Stimulated activated CD4-positive, alpha-beta T cell treated with anti-CD3 and anti-CD28 coated beads, TNF-alpha, amount 100 ng/mL, for 4 hours (primary cell): ENCODE measurements at places on chromosomes 3 and 15.

DNA sequence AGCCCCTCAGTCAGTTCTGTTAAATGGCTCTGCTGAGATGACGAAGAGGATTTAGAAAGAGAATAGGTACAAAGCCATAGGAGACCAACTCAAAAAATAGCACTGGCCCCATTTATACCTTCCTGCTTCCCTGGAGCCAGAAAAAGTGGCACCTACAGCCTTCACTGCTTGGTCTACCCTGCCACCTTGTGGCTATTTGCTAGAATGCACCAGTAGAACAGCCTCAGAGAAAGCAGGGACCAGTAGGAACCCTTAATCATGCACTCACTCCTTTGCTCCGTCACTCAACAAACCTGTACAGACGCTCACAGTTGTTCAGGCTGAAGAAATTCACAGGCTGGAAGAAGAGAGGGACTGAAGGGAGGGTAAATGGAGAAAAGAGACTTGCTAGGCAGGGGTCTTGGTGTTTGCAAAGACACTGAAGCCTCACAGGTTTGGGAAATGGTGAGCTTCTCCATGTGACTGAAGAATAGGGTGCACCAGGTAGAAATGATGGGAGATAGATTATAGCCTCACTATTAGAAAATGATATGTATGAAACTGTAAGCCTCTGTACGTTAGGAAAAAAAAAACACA lies 12.1 kb upstream of the RTP2 start:
- peak; percentile 62 for DNase-seq

DNA sequence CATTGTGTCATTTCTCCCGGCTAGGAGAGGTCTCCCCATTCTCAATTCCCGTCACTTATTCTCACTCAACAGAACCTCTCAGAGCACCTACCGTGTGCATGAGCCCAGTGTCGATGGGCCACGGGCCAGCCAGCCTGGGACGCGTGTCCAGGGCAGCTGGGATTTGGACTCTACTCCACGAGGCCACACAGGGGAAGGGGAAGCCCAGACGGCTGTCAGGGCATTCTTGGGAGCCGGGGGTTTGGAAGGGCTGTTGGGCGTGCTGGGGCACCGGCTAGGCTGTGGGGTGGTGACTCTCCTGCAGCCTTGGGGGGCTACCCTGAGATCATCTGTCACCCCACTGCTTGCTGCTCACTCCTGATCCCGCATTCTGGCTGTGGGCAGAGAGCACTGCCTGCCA lies 41.7 kb upstream of the PCSK6 start:
- no peak for DNase-seq

- no peak for DNase-seq
Observed at GRCh38 chr3:186789554-186790260, 6.3 kb downstream of the EIF4A2 start.

- DNase-seq: no peak
Observed at GRCh38 chr3:123096731-123097130, 29.9 kb downstream of the PDIA5 start.

DNA sequence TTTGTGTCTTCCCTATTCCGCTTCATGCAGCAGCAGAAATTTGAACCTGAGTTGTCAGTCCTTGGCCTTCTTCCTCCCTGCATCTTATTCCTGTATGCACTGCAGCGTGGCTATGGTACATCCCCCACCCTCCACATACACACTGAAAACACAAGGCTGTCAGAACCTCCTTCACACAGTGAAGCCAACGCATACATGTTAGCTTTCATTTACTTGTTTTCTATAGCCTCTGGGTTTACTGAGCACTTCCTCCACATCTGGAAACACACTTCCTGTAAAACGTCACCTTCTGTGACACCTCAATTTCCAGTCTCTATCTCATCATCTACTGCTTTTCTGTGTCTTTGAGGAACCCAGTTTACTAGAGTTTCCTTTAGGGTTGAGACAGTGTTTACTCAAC lies 47.0 kb downstream of the SUSD5 start:
- no peak for DNase-seq

DNA sequence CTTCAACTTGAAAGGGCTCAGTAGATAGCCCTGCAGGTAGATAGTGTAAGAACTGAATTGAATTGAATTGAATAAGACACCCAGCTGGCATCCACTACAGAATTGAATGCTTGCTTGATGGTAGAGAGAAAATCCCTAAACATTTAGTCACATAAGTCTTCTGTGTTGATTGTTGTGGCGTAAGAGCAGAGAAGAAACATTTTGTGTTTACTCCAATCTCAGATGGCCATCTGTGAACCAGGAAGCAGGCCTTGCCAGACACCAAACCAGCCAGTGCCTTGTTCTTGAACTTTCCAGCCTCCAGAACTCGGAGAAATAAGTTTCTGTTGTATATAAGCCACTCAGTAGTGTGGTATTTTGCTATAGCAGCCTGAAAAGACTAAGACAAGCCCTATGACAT lies 43.6 kb downstream of the SST start:
- DNase-seq: no peak

DNA sequence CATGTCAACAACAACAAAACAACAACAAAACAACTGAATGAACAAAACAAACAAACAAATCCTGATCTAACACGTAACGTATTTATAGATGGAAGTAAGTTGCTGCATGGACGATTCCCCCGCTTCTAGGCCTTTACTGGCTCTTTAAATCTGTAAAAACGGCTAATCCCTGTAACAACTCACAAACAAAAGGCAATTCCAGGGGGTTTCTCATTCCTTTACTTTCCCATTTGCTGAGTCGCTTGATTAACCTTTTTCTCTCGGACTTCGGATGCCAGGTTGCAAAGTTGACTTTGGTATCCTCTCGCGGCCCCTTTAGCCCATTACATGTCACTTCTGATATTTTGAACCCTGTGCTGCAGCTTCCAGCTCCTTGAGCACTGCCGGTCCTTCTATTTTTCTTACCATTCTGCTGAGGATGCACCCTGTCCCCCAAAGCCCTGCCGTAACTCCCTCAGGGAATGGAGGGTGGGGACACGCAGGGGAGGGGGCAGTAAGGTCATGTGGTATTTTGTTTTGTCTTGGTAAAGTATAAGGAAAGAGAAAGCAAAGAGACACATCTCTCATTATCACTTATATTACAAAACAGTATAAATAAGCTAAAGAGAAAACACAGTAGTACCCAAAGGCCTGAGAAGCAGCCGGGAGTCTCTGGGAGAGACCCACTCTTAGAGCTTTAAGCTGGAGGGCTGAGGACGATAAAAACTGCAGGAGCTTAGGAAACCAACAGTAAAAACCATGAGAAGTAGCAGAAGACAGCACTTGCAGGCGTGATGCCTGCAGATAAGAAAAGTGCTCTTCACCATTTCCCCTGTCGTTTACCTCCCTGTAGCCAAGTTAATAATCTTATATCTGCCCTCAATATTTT lies 457.8 kb upstream of the ZNF717 start:
- no peak for DNase-seq

GRCh38 chr3:32755761-32756160 lies 62.0 kb upstream of the TRIM71 start:
- DNase-seq: no peak

DNA sequence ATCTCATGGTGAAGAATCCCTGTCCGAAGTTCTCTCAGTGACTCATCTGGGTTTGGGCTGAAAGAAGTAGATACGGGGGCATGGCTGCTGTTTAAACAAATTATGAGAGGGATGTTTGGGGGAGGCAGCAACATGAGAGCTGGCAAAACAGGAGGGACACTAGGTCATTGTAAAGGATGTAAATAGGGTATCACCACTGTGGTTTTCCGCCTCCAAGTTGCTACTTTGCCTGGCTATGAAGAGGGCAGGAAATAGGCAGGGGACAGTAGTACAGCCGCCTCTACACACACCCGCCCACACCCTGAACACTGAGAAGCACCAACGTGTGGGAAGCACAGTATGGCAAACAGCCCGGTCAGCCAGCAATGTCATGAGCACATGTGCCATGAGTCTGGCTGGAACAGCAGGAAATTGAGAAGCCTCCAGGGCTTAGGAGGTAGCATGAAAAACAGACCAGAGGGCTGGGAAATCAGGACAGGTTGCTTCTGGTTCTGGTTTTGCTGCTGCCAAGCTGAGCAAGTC lies 17.1 kb downstream of the HEXA start:
- DNase-seq: no peak

GRCh38 chr15:91075739-91076138 lies 24.3 kb upstream of the SV2B start:
- DNase-seq: no peak

- DNase-seq: no peak
Observed at GRCh38 chr3:54827776-54828175, 100.1 kb downstream of the LRTM1 start.

- DNase-seq: no peak
Observed at GRCh38 chr15:25939122-25939521, 76.0 kb upstream of the ATP10A start.

- DNase-seq: no peak
Observed at GRCh38 chr3:18732474-18732873, 307.3 kb upstream of the SATB1 start.

- DNase-seq: no peak
Observed at GRCh38 chr3:99767291-99767690, 50.4 kb upstream of the CMSS1 start.

GRCh38 chr3:173938616-173939015 lies 541.1 kb downstream of the NLGN1 start:
- no peak for DNase-seq

GRCh38 chr3:116059421-116060096 lies 385.7 kb downstream of the LSAMP start:
- no peak for DNase-seq

DNA sequence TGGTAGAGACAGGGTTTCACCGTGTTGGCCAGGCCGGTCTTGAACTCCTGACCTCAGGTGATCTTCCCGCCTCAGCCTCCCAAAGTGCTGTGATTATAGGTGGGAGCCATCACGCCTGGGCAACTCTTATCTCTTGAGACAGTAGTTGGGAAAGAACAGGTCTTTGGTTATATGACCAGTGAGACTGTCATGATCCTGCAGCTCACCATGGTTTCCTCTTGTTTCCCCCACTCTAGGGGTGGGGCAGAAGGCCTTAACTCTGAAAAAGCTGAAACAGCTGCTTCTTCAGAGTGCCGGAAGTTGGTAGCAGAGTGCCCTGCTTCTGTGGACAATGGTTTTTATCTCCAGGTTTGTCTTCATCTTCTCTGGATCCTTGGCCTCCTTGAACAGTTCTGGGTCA lies 4.7 kb upstream of the TYRO3 start:
- DNase-seq: no peak

- no peak for DNase-seq
Observed at GRCh38 chr3:81063896-81064295, 697.5 kb downstream of the GBE1 start.

DNA sequence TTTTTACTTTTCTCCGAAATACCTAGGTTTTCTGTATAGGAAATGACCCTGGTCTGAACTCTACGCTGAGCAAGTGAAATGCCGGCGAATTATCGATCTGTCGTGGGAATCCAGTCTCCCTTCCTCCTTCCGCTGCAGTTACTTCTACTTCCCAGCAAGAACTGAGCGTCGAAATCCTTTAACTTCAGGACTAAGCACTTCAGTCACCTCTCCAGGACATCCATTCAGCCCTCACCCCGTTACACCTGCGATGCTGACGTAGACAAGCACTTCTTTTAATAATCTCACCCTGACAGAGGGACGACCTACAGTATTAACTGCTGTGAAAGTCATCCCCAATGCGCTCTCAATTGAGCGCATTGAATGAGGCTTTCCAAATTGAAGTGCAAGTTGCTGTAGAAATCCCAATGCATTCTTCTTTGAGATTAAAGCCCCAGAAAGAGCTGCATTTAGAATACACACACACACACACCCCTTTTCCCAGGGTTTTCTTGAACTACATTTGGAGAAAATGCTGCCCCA lies 1.3 kb downstream of the TOP2B start:
- peak; percentile 4 for DNase-seq

DNA sequence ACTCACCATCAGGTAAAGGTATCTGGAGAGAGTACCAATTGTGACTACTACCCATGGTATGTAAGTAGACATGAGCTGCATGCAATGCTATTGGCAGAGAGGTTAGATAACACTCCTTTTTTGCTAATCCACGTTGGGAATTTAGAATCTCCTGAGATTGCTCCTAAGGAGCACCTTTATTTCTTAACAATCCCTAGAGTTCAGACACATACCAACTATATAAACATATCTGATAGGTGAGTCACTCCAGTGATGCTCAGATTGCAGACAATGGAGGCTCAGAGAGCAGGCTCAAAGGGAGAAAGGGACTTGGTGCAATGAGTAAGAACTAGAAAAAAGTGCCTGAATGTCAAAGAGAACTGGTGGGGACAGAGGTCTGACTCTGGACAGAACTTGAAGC lies 47.0 kb upstream of the LRRFIP2 start:
- no peak for DNase-seq

- DNase-seq: no peak
Observed at GRCh38 chr15:90241343-90242192, 7.6 kb downstream of the GDPGP1 start.

DNA sequence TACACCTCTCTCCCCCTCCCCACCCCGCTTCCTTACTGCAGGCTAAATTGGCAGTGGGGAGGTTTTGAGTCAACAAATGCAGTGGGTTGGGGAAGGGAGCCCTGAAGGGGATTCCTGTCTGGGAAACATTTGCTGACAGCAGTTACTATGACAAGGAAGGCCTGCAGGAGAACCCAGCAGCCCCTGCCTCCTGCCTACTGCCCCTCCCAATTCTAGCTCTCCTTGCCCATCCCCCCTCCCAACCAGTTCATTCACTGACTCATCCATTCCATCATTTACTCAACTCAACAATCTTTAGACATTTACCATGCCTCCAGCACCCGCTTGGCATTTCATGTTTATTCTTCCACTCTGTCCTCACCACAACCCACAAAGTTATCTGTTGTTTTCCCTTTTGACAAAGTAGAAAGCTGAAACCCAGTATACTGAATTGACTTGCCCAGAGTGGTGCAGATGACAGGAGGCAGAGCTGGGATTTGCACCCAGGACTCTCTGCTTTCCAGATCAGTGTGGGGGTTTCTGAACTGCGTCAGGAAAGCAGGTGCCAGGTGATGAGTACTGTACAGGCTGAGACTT lies 75.0 kb downstream of the MAGEF1 start:
- no peak for DNase-seq

DNA sequence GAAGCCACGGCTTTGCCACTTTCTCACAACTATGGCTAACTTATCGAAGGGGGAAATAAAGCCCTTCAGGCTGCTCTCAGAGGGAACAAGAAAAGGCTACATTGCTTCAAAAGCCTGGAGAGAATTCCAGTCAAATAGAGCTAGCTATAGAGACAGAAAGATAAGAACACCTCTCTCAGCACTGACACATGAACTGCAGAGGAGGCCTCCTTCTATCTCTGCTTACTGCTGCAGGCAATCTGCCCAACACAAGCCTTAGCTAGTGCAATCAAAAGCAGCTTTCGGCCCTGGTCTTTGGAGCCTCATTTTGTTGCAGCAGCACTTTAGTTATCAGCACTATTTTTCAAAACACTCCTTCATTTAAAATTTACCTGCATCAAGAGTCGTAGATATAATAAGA lies 118.4 kb upstream of the ROBO1 start:
- no peak for DNase-seq
